Right atrium auricular region (tissue), 2 donors: ENCODE measurements at places on chromosomes 12 and 14. TPM values are rescaled to one million over a fixed set of nuclear protein-coding genes. Genes with fewer than 3 reads are reported as not detected.
A peak's percentile ranks its signal among the peaks of the same experiment; 100 is the strongest.

The LMO3 gene
- total RNA-seq: 12.4 TPM

The ABHD12B gene
- not detected for total RNA-seq

The KCNK10 gene
- total RNA-seq: not detected

The LGR5 gene
- 0.31 TPM for total RNA-seq

The MNAT1 gene
- 20.2 TPM for total RNA-seq

The FGF6 gene
- total RNA-seq: not detected

The HOXC12 gene
- total RNA-seq: not detected

The ANKRD33 gene
- not detected for total RNA-seq

The CACNB3 gene
- 7.0 TPM for total RNA-seq

The CFAP54 gene
- total RNA-seq: not detected

- no peaks in the 10 kb centered on the region for H3K27me3 ChIP-seq
- DNase-seq: no peak
- H3K36me3 ChIP-seq: no peaks in the 10 kb centered on the region
- no peaks in the 10 kb centered on the region for H3K4me1 ChIP-seq
- H3K27ac ChIP-seq: no peak overlapping the region
Measured at GRCh38 chr12:27498761-27499160, 25.2 kb upstream of the PPFIBP1 start.

DNA sequence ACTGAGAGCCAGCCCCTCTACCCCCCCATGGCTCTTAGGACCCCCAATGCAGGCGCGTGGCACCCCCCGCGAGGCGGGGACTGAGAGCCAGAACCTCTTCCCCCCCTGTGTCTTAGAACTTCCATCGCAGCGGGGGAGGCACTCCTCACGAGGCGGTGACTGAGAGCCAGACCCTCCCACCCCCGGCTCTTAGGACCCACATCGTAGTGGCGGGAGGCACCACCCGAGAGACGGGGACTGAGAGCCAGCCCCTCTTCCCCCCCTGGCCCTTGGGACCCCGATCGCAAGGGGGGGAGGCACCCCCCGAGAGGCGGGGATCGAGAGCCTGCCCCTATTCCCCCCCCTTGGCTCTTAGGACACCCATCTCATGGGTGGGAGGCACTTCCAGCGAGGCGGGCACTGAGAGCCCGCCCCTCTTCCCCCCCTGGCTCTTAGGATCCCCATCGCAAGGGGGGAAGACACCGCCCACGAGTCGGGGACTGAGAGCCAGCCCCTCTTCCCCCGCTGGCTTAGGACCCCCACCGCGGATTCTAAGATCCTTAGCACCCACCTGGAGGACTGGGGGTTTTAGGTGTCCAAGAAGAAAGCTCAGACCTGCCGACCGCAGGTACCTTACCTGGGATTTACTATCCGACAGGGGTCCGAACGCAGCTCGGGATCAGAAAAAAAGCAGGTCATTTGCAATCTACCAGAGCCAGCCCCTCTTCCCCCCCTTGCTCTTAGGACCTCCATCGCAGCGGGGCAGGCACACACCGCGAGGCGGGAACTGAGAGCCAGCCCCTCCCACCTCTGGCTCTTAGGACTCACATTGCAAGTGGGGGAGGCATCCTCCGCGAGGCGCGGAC lies 44.9 kb downstream of the DDX11 start:
- no peaks in the 10 kb centered on the region for H3K27me3 ChIP-seq
- no peaks in the 10 kb centered on the region for H3K36me3 ChIP-seq
- H3K4me3 ChIP-seq: peak overlapping the region; percentile 25
- H3K27ac ChIP-seq: no peak overlapping the region

DNA sequence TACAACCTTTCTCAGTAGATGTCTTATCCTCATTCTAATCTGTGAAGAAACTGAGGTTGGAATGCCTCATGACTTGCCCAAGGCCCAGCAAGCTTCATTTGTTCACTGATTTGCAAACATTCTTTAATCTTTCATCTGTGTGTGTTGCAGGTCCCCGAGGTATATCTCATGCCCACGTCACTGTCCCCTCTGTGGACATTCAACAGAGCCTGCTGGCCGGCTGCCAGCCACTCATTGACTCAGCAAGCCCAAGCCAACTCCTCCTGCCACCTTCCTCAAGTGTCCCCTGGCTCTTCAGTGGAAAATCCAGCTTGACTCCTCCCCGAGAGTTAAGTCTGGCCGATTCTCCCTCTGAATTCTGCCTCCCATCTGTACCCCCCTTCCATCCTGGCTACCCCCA lies 1.9 kb upstream of the DCAF4 start:
- no peaks in the 10 kb centered on the region for H3K36me3 ChIP-seq
- no peaks in the 10 kb centered on the region for H3K4me1 ChIP-seq
- H3K4me3 ChIP-seq: no peak overlapping the region
- H3K27me3 ChIP-seq: no peaks in the 10 kb centered on the region
- no peak overlapping the region for H3K27ac ChIP-seq

DNA sequence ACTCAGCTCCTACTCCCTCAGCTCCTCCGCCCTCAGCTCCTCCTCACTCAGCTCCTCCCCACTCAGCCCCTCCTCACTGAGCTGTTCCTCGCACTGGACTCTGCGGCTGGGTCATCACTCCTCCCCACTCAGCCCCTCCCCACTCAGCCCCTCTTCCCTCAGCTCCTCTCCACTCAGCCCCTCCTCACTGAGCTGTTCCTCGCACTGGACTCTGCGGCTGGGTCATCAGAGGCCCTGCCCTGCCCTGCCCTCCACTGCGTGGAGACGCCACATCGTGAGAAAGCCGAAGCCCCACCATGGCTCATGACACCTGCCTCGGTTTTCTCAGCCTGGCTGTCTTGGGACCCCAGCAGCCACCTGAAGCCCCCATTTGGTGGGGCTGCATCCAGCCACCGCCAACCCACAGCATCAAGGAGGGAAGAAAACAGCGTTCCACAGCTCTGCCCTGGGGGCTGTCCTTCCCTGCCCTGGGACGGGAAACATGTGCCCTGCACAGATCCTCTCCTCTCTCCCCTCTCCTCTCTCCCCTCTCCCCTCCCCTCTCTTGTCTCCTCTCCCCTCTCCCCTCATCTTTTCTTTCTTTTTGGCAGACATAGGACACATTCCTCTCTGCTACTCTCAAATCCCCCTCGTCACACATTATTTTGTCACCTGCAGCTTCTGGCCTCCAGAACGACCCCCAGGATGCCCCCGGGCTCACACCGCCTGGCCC lies 17.7 kb downstream of the NOC4L start:
- H3K36me3 ChIP-seq: peaks cover 8% of the 10 kb centered on the region
- no peaks in the 10 kb centered on the region for H3K4me1 ChIP-seq
- DNase-seq: no peak
- H3K27ac ChIP-seq: no peak overlapping the region
- H3K4me3 ChIP-seq: no peak overlapping the region
- H3K27me3 ChIP-seq: no peaks in the 10 kb centered on the region

GRCh38 chr14:55102141-55102621 lies 26.9 kb upstream of the LGALS3 start:
- H3K4me1 ChIP-seq: no peaks in the 10 kb centered on the region
- no peaks in the 10 kb centered on the region for H3K27me3 ChIP-seq
- H3K36me3 ChIP-seq: no peaks in the 10 kb centered on the region
- DNase-seq: peak; percentile 89

- DNase-seq: no peak
- H3K4me1 ChIP-seq: peaks cover 11% of the 10 kb centered on the region
- H3K36me3 ChIP-seq: no peaks in the 10 kb centered on the region
Measured at GRCh38 chr14:92789457-92790089, 4.5 kb upstream of the GOLGA5 start.

DNA sequence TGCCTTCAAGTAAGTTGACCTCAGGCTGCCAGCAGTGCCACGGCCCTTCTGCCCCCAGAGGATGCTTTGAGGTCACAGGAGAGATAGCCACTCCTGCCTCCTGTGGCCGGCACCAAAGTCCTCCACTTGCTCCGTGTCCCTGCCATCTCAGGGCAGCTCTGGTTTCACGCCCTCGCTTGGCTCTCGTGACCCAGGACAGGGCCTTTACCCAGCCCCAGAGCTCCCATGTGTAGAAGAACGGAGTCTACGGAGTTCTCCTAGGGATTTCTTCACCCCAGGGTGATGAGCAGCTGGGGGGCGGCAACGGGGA lies 178.1 kb downstream of the ADGRD1 start:
- H3K36me3 ChIP-seq: peaks cover 62% of the 10 kb centered on the region

DNA sequence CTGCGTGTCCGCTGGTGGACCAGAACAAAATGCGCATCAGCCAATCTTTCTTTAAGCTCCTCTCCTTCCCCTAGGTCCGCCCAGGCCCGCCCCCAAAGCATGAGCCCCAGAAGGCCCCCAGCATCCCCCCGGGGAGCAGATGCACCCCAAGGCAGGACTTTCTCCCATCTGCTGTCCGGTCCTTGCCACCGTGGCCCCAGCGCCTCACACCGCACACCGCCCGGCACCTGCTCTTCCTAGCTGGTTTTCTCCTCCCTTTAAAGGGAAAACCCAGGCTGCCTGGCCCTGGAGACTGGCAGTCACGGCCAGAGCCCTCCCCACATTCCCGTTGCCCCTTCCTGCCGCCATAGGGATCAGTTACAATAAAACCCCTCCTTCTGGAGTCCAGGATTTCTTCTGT lies 30.2 kb downstream of the RIMBP2 start:
- no peaks in the 10 kb centered on the region for H3K4me1 ChIP-seq
- no peak overlapping the region for H3K27ac ChIP-seq
- H3K27me3 ChIP-seq: no peaks in the 10 kb centered on the region
- DNase-seq: no peak

GRCh38 chr12:48970702-48971334 lies 717 bp downstream of the WNT10B start:
- peaks cover 12% of the 10 kb centered on the region for H3K27me3 ChIP-seq
- peak overlapping the region; percentile 41 for H3K4me3 ChIP-seq
- H3K4me1 ChIP-seq: peaks cover 39% of the 10 kb centered on the region
- H3K27ac ChIP-seq: no peak overlapping the region
- no peak for DNase-seq

DNA sequence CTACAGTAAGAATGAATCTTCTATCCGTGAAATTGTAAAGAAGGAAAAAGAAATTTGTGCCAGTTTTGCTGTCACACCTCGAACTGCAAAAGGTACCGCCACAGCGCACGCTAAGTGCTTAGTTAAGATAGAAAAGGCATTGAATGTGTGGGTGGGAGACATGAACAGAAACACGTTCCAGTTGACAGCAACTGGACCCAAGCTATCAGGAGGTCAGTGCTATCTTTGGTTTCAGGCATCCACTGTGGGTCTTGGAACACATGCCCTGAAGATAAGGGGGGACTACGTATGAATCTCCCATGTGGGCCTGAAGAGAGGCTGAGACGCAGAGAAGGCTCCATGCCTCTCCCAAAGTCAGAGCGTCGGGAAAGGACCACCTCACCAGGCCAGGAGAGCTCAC lies 9.8 kb downstream of the IFFO1 start:
- H3K36me3 ChIP-seq: peaks cover 28% of the 10 kb centered on the region
- H3K27me3 ChIP-seq: no peaks in the 10 kb centered on the region
- H3K4me3 ChIP-seq: no peak overlapping the region
- peak overlapping the region; percentile 98 for H3K27ac ChIP-seq
- H3K4me1 ChIP-seq: peaks cover 52% of the 10 kb centered on the region

DNA sequence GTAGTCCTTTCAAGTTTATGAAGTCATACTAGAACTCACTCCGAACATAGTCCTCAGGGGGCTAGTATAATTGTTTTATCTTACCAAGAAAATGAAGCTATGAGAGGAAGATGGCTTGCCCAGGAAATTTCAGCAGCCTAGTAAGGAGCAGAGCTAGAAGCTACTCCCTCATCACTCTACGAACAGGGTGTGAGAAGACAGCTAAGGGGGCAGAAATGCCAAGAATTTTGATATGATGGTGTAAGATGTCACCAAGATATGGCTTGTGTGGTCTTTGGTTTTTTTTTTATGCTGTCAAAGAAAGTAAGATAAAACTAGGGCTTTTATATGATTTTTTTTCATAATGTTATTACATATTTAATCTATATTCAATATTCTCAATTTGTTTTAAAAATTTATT lies 47.6 kb downstream of the PRICKLE1 start:
- DNase-seq: no peak
- no peaks in the 10 kb centered on the region for H3K36me3 ChIP-seq
- no peak overlapping the region for H3K4me3 ChIP-seq
- H3K4me1 ChIP-seq: no peaks in the 10 kb centered on the region
- no peak overlapping the region for H3K27ac ChIP-seq

DNA sequence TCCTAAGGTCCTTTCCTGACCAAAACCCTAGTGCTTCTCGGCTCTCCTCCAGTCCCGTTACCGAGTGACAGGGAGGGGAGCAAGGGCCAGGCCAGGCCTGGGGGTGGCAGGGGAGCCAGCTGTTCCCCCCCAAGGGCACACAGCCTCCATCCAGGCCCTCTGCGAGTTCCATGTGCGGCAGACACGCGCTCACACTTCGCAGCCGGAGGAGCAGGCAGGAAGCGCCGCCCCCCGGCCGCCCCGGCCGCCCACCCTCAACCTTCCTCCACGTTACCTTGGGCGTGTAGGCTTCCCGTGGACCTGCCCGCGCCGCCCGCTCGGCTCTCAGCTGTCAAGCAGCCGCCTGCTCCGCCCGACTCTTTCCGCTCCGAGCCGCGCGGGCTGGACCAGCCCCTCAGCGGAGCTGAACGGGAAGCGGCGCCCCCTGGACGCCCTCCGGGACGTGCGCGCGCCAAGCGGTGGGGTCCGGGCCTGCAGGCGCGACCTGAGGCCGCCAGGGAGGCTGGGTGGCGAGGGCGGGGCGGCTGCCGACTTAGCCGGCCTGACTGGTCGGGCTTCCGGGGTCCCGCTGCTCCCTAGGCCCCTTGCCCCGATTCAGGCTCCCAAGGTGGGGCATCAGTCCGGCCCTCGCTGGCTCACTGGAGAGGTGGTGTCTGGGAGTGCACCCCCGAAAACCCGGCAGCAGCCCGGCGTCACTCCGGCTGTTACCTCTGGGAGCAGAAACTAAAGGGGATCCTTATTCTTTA lies at the start of gene CRACR2A:
TSS of gene CRACR2A (minus strand) at position 369 of the 746 bp plus-strand sequence. CDS start 56,110 bp downstream, outside the sequence.
- H3K27me3 ChIP-seq: no peaks in the 10 kb centered on the region
- no peak for DNase-seq
- peak within 1 kb of the TSS; percentile 63 for H3K4me3 ChIP-seq
- no peaks in the 10 kb centered on the region for H3K36me3 ChIP-seq
- peaks cover 43% of the 10 kb centered on the region for H3K4me1 ChIP-seq

GRCh38 chr12:93115198-93115601 lies 186.1 kb upstream of the EEA1 start:
- H3K36me3 ChIP-seq: no peaks in the 10 kb centered on the region
- H3K4me1 ChIP-seq: no peaks in the 10 kb centered on the region
- no peaks in the 10 kb centered on the region for H3K27me3 ChIP-seq
- H3K4me3 ChIP-seq: no peak overlapping the region

GRCh38 chr14:80959496-80959895 lies 4.1 kb downstream of the TSHR start:
- no peaks in the 10 kb centered on the region for H3K4me1 ChIP-seq
- DNase-seq: no peak
- no peaks in the 10 kb centered on the region for H3K27me3 ChIP-seq
- no peak overlapping the region for H3K4me3 ChIP-seq
